ENCODE measurements at places on chromosomes 5 and 9.

DNA sequence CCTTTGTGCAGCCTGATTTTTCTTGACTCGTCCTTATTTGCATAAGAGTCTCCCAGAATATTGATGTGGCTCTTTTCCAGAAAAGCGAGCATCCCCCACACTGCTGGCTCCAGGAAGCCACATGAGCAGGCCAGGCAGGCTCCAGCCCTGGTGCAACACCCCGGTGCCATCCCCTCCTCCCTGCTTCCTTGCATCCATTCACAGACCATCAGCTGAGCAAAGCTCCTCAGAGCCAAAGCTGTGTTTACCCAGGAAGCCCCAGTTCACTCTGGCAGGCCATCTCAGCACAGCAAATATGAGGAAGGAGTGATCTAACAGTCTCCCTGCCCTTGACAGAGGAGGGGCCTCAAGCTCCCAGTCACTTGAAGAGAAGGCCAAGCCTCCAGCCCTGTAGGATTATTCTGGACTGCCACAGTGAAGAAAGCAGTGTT lies 34.4 kb downstream of the INSYN2B start:
- DNase-seq, result no peak

GRCh38 chr9:133633681-133634080 lies 2.5 kb upstream of the DBH start:
- DNase-seq, result no peak

- no peak for DNase-seq
Observed at GRCh38 chr9:93830606-93831005, 124.5 kb downstream of the BARX1 start.

- DNase-seq, result no peak
Observed at GRCh38 chr9:127232833-127233549, 31.6 kb upstream of the GARNL3 start.

DNA sequence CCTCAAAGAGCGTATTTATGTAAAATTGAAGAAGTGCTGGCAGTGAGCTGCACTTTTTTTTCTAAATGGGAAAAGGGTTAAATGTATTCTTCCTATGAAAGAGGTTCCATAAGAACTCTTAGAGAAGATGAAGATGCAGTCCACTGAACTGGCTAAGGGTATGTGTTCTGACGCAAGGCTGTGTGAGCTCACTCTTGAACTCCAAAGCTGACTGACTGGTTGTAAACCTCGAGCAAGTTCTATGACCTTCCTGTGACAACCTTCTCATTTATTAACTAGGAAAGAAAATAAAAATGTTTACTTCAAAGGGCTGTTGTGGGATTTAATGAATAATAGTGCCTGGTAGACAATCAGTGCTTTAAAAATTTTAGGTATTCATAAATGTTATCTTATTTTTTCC lies 46.7 kb downstream of the POC5 start:
- DNase-seq, result no peak

- DNase-seq, result no peak
Observed at GRCh38 chr5:107869438-107870115, 198.8 kb upstream of the EFNA5 start.

GRCh38 chr9:127936347-127936852 lies 1.3 kb downstream of the DPM2 start:
- DNase-seq, result no peak

DNA sequence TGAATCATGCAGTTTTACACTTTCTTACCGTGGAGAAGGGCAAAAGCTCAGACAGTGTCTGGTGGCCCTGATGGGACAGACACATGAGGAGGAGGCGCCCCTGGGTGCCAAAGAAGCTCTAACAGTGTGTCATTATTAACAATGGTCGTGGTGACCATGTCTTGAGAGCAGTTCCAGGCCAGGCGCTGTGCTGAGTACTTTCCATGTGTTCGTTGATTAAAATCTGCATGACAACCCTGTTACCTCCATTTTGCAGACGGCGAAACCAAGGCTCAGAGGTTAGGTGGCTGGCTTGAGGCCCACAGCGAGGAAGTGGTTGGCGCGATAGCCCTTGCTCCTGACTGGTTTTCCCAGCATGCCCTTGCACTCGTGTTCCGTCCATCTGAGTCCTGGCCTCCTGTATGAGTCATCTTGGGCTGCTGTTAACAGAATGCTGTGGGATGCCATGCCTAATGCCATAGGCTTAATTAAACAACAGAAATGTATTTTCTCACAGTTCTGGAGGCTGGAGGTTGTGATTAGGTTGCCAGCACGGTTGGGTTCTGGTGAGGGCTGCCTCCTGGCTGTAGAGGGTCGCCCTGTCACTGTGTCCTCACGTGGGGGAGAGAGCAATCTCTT lies 92.0 kb downstream of the AMBP start:
- DNase-seq, result no peak

DNA sequence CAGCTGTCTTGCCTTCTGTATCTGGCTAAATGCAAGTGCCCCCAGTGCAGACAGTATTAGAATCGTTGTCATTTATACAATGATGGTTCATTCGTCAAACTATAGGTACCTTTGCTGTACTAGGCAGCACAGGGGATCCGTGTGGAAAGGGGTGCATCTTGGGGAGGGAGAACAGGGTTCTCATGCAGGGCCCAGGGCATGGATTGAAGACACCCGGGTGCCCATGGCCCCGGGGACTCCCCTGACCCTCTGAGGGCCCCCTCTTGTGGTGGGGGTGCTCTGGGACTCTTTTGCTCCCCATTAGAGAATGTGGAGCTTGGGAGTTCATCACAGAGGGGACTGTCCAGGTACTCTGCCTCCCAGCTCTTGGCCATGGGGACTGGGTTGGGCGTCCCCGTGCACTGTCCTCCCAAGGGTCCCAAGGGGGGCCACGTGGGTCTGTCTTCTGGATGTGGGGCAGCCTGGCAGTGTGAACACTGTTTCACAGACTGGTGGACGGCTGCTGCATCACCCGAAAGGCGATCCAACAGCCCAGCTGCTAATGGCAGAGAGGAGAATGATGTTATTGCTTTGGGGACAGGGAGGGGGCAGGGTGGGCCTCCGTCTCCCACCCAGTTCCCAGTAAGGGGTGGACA lies 36.9 kb upstream of the RXRA start:
- no peak for DNase-seq

- no peak for DNase-seq
Observed at GRCh38 chr5:63831381-63831780, 130.9 kb downstream of the HTR1A start.

GRCh38 chr5:104241046-104241445 lies 678.5 kb upstream of the NUDT12 start:
- DNase-seq, result no peak

GRCh38 chr5:158198636-158199035 lies 339.7 kb upstream of the CLINT1 start:
- no peak for DNase-seq

- no peak for DNase-seq
Observed at GRCh38 chr9:18981476-18982261, 51.3 kb downstream of the SAXO1 start.
